ENCODE measurements at places on chromosomes 13 and 19.

DNA sequence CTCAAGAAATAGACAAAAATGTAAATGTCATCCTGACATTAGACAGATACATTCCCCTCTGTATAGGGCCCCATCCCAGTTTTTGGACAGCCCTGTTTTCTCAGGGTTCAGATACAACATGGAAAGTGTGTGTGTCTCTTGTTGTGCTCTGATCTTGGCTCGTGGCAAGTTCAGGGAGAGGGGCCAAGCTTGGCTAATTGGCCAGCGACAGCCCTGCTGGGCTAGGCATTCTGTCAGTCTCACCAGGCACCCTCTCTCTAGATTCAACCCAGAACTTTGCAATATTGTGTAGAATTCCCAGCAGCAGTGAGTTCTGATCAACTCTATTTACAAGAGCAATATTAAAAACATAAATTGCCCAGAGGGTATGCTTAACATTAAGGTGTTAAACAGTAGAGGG lies 30.1 kb downstream of the MTUS2 start:
- no peak for DNase-seq

DNA sequence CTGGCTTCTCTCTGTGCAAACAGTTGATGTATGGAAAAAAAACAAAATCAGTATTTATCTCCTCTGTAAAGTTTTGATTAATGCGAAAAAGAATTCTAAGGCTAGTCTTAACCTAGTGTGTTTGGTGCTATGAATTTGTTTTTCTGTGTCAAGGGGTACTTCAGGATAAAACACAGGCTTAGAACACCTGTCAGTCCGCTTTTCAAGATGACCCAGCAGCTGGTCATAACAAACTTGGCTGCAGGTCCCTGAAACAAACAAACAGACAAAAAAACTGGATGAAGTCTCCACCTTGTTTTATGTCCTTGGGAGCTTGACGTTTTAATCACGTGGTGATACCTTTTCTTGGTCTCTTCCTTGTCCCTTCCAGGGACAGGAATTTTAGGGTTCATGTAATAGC lies 689.3 kb downstream of the UQCRFS1 start:
- no peak for DNase-seq

- DNase-seq: no peak
Measured at GRCh38 chr19:18499055-18499775, 22.7 kb downstream of the ELL start.

GRCh38 chr13:111280681-111281585 lies 39.5 kb upstream of the TEX29 start:
- DNase-seq: no peak

GRCh38 chr13:39249982-39250381 lies 211.7 kb downstream of the NHLRC3 start:
- no peak for DNase-seq

Data from stimulated activated CD4-positive, alpha-beta T cell treated with anti-CD3 and anti-CD28 coated beads, Interleukin-2, amount 100 ng/mL, for 24 hours (primary cell).